ENCODE measurements at places on chromosomes 7 and 10. TPM values are rescaled to one million over a fixed set of nuclear protein-coding genes. Genes with fewer than 3 reads are reported as not detected.

SLK gene
- 23.5 TPM for total RNA-seq

SLC13A1 gene
- not detected for total RNA-seq

FHIP2A gene
- total RNA-seq, result 85.5 TPM

STRIP2 gene
- total RNA-seq, result 1.7 TPM

PON3 gene
- total RNA-seq, result not detected

FXYD4 gene
- not detected for total RNA-seq

OPN4 gene
- total RNA-seq, result not detected

DNA sequence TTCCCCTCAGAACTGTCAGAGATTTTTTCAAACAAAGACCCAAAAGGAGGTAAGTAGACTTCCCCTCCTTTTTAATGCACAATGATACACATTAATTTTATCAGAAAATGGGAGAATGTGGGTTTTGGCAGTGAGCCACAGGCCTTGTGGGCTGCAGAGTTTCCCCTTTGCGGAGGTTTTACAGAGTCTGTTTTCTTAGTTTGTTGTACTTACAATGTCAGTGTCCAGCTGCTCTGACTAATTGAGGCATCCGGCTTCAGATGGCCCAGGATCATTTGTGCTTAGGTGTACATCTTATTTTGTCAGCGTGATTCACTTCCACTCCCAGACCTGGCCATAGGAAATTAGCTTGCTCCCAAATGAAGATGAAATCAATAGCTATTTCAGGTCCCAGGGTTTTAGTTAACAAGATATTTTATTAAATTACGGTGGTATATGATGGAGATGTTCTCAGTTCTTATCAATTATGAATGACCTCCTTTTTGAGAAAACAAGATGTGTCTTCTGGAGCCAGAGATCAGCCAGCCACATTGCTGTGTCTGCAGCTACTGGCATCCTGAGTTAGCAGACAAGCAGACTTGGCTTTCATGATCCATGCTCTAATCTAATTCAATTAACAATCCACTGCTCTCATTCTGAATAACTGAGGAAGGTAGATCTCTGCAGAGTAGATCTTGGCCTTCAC is 1086.6 kb upstream of the SORCS1 start:
- no peaks in the 10 kb centered on the region for H3K27me3 ChIP-seq
- DNase-seq, result no peak
- no peak overlapping the region for H3K27ac ChIP-seq
- no peaks in the 10 kb centered on the region for H3K4me1 ChIP-seq

DNA sequence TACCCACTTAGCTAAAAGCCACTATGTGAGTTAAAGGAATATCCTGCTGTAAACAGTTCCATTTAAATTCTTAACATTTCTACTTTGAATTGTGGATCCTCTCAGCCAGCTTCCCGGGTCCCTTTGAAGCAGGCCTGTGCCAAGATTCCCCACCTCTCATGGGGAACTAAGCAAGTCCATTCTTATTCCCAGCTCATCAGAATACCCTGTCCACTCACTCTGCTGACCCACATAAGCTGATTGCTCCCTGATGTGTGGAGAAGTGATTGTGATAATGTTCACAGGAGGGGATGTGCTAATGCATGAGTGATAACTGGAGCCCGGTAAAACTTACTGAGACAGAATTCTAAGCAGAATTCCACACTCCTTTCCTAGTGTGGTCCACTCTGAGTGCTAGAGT is 709.7 kb downstream of the CNTNAP2 start:
- no peak for DNase-seq
- no peaks in the 10 kb centered on the region for H3K36me3 ChIP-seq
- H3K4me1 ChIP-seq, result no peaks in the 10 kb centered on the region
- no peak overlapping the region for H3K27ac ChIP-seq

DNA sequence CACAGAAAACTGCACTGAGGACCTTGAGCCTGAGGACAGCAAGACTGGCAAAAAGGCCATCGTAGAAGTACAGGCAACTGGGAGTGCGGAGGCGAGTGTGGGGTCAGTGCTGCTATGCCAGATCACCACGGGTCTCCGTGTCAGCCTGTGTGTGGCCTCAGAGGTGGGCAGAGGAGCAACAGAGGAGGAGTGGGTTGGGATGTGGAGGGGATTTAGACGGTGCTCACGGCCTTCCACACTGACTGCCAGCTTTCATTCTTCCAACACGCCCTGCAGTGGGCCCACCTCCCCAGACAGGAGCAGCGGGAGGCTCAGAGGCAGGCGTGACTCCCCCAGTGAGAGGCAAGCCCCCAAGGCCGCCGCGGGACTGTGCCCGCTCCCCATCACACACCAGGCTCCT is 17.0 kb upstream of the ZMIZ1 start:
- H3K27ac ChIP-seq, result no peak overlapping the region
- H3K4me1 ChIP-seq, result peaks cover 43% of the 10 kb centered on the region
- H3K27me3 ChIP-seq, result no peaks in the 10 kb centered on the region
- H3K4me3 ChIP-seq, result no peak overlapping the region
- H3K36me3 ChIP-seq, result no peaks in the 10 kb centered on the region

DNA sequence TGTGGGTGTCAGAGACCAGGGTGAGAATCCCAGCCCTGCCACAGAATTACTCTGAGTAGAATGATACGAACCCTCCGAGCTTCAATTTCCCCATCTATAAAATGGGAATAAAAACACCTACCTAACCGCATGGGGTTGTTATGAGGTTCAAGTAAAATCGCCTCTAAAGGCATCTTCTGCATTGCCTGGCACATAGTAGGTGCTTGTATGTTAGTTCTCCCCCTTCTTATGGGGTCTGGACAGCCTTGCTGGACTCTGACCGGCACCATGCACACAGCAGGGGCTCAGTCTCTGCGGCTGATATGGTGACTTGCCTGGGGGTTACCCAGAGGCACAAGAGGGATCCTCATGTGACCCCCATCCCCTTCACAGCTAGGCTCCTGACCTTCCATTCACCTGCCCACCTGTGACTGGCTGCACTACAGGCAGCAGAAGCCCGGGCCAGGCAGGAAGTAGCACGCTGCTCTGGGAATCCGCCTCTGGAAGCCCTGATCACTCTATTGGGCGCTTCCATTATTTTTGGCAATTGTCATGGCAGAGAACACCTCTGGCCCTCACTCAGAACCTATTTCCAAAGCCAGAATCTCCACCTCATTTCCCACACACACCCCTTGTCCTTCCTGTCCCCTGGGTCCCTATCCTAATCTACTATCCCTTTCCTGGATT is 6.0 kb downstream of the SH3PXD2A start:
- H3K4me3 ChIP-seq, result no peak overlapping the region
- H3K27ac ChIP-seq, result no peak overlapping the region
- H3K36me3 ChIP-seq, result no peaks in the 10 kb centered on the region

- DNase-seq, result no peak
- no peaks in the 10 kb centered on the region for H3K4me1 ChIP-seq
- no peaks in the 10 kb centered on the region for H3K27me3 ChIP-seq
- peaks cover 11% of the 10 kb centered on the region for H3K36me3 ChIP-seq
- no peak overlapping the region for H3K4me3 ChIP-seq
Observed at GRCh38 chr7:87325576-87326370, 19.7 kb upstream of the CROT start.

GRCh38 chr10:75827587-75828021 is 396.2 kb downstream of the LRMDA start:
- no peak for DNase-seq
- H3K36me3 ChIP-seq, result no peaks in the 10 kb centered on the region
- H3K27me3 ChIP-seq, result no peaks in the 10 kb centered on the region
- H3K4me1 ChIP-seq, result no peaks in the 10 kb centered on the region
- no peak overlapping the region for H3K27ac ChIP-seq

GRCh38 chr10:12509016-12509793 is 159.9 kb downstream of the CAMK1D start:
- H3K27ac ChIP-seq, result no peak overlapping the region
- peak; percentile 13 for DNase-seq
- no peaks in the 10 kb centered on the region for H3K36me3 ChIP-seq
- no peaks in the 10 kb centered on the region for H3K27me3 ChIP-seq
- H3K4me1 ChIP-seq, result no peaks in the 10 kb centered on the region

GRCh38 chr7:157628456-157628855 is 291.7 kb downstream of the DNAJB6 start:
- no peak for DNase-seq
- H3K27me3 ChIP-seq, result no peaks in the 10 kb centered on the region
- H3K27ac ChIP-seq, result no peak overlapping the region
- peaks cover 23% of the 10 kb centered on the region for H3K4me1 ChIP-seq
- H3K36me3 ChIP-seq, result no peaks in the 10 kb centered on the region
- H3K4me3 ChIP-seq, result no peak overlapping the region

DNA sequence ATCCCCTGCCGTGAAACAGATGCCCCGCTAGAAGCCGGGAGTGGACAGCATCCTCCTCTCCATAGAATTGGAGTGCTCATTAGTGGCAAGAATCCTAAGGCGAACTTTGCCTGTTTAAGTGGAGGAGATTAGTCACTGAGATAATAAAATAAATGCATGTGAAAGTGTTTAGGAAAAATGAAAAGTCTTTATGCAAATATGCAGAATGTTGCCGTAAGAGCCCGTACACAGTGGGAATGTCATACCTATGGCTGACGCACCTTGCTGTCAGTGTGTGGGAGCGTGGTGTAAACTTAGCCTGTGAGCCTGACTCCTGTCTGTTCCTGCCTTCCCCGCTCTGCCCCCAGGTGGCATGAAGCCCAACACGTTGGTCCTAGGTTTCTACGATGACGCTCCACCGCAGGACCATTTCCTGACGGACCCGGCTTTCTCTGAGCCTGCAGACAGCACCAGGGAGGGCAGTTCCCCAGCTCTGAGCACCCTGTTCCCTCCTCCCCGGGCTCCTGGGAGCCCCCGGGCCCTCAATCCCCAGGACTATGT is 1.7 kb upstream of the TRIP6 start:
- H3K36me3 ChIP-seq, result peaks cover 27% of the 10 kb centered on the region
- peaks cover 17% of the 10 kb centered on the region for H3K4me1 ChIP-seq
- peak overlapping the region; percentile 55 for H3K27ac ChIP-seq

GRCh38 chr10:13560597-13560996 is 26.2 kb upstream of the PRPF18 start:
- H3K4me3 ChIP-seq, result no peak overlapping the region
- no peaks in the 10 kb centered on the region for H3K27me3 ChIP-seq
- no peak for DNase-seq
- H3K36me3 ChIP-seq, result no peaks in the 10 kb centered on the region
- H3K27ac ChIP-seq, result no peak overlapping the region
- H3K4me1 ChIP-seq, result no peaks in the 10 kb centered on the region

DNA sequence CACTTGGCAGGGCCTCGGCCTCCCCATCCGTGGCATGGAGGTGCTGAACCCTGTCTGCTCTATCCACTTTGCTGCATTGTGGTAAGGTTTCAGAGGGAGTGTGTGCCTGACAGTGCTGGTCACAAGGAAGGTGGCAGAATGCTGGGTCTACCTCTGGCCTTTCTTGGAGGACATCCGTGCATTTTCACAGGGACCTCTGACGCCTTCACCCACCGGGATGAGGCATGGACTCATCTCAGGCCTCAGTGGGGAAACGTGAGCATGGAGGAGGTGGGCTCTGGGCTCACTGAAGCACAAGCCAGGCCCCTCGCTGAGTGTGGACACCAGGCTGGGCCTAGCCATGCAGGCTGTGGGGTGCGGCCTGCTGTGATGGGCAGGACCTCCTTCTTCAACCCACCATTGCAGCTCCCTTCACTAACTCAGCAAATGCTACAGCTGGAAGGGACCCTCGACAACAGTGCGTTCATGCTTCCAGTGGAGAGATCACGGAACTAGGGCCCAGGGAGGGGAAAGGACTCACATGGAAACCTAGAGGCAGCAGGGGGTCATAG is 8.6 kb downstream of the TBATA start:
- H3K27ac ChIP-seq, result no peak overlapping the region
- no peak overlapping the region for H3K4me3 ChIP-seq
- H3K4me1 ChIP-seq, result no peaks in the 10 kb centered on the region
- H3K27me3 ChIP-seq, result no peaks in the 10 kb centered on the region

DNA sequence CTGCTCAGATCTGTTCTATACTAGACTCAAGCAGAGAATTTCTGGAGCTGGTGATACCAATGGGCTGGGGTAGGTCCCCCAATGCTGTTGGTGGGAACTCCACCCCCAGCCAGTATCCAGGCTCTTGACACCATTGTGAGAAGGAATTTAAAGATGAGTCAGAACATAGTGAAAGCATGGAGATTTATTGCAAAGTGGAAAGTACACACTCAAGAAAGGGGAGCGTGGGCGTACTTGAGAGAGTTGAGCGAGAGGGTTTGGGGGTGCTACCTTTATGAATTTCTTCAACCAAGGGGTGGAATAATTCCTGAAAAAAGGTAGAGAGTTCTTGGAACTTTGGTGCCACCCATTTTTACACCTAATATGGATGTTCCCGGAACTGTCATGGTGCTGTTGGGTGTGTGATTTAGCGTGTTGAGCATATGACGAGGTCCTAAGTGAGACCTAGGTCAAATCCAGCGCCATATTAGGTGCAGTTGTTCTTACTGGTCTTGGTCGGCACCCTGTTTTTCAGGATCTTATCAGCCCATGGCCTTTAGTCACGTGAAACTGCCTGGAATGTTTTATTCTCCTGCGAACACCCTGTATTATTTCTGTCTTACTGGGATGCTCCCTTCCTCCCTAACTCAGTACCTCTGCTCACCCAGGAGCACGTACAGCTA is 122.0 kb upstream of the AHR start:
- no peaks in the 10 kb centered on the region for H3K36me3 ChIP-seq
- no peak overlapping the region for H3K27ac ChIP-seq
- H3K4me1 ChIP-seq, result no peaks in the 10 kb centered on the region
- H3K4me3 ChIP-seq, result no peak overlapping the region
- no peak for DNase-seq
- H3K27me3 ChIP-seq, result no peaks in the 10 kb centered on the region

DNA sequence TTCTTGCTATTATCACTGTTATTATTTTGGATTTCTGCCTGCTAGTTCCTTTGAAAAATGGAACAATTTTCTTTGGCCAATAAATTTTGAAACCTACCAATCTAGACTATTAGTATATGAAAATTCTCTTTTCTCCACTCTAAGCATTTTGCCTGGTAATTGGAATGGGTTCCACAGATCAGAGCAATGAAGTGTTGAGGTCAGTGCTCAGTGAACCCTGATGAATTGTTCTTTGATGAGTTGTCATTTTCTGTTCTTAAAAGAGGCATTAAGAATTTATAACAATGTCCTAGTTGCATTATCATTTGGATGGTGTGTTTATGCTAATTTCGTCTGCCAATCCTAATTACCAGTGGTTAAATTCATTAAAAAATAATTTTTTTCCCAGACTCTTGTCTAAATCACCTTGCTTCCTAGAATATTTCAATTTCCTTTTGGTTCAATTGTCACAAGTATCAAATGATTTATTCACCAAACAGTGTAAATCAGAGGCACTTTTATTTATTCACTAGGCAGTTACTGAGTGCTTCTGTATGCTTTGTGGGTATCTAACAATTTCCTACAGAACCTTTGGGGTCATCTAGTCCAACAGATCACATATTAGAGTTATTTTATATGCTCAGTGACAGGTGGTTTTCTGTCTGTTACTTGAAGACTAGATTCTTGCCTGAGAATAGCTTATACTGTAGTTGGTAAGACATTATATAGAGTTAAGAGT is 239.0 kb downstream of the DNAJB9 start:
- no peaks in the 10 kb centered on the region for H3K27me3 ChIP-seq
- no peak overlapping the region for H3K27ac ChIP-seq
- H3K4me1 ChIP-seq, result no peaks in the 10 kb centered on the region
- no peaks in the 10 kb centered on the region for H3K36me3 ChIP-seq
